Right kidney (tissue), 9 donors: ENCODE measurements at places on chromosomes 5 and 9.
A peak's percentile ranks its signal among the peaks of the same experiment; 100 is the strongest.

GRCh38 chr5:60505373-60506171 is 194.4 kb downstream of the DEPDC1B start:
- no peak for DNase-seq

DNA sequence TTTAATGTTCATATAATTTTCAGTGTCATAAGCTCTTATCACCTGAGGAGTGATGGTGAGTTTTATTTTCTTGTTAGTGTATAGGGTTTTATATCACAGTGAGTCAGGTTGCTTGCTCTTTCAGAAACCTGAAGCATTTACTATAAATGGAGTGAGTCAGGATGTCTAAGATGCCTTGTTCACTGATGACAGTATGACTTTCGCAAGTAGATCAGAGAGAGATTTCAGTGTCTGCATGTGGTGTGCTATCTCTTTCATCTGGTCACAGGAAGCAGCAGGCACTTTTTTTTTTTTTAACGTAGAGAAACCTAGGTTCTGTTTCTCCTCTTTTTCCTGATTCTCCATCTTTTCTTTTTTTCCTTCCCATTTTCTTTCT is 237.1 kb downstream of the DMRTA1 start:
- no peak for DNase-seq

- no peak for DNase-seq
Observed at GRCh38 chr9:84251921-84252320, 88.6 kb downstream of the SLC28A3 start.

- DNase-seq, result no peak
Observed at GRCh38 chr5:117869596-117869995, 1118.8 kb downstream of the DTWD2 start.

DNA sequence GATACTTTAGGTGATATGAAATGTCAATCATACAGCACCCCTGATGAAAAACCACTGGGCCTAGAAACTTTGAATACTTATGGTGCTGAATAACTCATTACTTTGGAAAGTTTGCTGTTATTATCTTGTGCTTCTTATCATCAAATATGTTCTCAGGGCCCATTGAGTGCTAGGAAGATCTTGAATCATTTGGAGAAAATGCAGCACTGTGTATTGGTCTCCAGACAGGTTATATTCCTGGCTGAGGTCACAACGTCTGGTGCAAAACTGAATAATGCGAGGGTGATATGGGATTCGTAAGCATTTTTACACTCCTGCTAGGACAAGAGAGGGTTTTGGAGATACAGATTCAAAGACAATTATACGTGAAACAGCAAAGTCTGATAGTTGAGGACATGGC is 249.4 kb upstream of the TNC start:
- DNase-seq, result no peak

GRCh38 chr9:12604164-12604821 is 88.9 kb upstream of the TYRP1 start:
- DNase-seq, result no peak

DNA sequence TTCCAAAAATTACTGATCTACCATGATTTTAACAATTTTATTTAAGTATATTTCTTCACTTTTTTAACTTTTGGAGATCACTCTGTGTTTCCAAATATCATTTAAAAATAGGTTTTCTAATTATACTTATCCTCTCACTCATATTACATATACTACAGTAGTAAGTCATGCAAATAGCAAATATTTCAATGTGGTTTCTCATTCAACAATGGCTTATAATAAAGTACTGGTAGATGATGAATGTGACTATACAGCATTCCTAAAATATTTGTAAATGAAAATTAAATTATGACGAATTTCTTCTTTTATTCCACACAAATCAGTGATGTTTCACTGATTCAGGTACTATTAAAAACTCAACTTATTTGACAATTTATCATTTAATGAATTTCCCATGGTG is 176.3 kb upstream of the MEF2C start:
- no peak for DNase-seq

- no peak for DNase-seq
Observed at GRCh38 chr9:2086971-2087370, 71.8 kb downstream of the SMARCA2 start.

GRCh38 chr9:136572828-136573625 is 27.2 kb upstream of the NOTCH1 start:
- no peak for DNase-seq

- no peak for DNase-seq
Observed at GRCh38 chr5:18797222-18797621, 1163.0 kb downstream of the TAF11L14 start.

- no peak for DNase-seq
Observed at GRCh38 chr5:52867809-52868208, 80.1 kb downstream of the ITGA1 start.

DNA sequence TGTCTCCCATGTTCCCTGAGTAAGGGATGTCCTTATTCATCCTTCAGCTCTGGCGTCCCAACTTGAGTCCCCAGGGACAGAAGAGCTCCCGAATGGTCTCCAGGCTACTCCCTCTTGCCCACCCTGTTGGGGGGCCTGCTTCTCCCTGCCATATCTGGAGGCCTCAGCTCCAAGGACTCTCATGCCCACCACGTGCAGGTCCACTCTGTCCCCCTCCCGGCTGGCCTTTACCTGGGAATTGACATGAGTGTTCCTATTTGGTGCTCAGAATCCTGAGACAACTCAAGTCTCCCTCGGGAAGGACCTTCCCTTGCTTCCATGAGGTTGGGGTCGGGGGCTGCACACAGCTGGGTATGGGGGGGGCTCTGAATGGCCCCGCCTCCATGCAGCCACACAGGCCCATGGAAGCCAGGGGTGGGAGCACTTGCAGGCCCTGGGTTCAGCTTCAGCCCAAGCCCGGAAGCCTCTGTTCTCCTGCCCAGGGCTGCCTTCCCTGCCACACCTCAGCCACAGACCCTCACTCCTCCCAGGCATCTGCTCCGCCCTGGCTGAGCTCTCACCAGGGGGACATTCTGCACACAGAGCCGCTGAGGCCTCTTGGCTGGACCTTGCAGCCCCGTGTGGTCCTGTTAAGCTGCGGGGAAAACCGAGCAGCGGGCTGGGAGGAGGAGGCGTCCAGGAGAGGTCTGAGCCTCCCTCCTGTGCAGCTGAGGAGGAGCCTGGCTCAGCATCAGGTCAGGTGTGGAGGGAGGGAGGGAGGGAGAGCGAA is 121.9 kb downstream of the PHF2 start:
- no peak for DNase-seq

DNA sequence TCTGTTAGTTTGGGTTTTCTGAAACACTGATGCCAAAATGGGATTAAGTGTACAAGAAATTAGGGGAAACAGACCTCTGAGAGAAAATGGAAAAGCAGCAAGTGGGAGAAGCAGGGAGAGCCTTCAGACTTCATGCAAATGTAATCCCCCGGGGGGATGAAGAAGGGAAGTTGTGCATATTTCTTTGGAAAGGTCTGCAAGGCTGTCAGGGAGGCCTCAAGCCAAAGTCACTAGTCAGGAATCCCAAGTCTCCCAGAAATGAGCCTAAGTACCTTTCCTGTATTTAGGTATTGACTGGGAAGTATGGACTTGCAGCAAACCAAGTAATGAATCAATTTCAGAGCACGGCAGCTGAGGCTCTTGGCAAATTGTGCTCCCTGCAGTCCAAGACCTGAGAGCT is 2.2 kb downstream of the FTMT start:
- DNase-seq, result no peak

DNA sequence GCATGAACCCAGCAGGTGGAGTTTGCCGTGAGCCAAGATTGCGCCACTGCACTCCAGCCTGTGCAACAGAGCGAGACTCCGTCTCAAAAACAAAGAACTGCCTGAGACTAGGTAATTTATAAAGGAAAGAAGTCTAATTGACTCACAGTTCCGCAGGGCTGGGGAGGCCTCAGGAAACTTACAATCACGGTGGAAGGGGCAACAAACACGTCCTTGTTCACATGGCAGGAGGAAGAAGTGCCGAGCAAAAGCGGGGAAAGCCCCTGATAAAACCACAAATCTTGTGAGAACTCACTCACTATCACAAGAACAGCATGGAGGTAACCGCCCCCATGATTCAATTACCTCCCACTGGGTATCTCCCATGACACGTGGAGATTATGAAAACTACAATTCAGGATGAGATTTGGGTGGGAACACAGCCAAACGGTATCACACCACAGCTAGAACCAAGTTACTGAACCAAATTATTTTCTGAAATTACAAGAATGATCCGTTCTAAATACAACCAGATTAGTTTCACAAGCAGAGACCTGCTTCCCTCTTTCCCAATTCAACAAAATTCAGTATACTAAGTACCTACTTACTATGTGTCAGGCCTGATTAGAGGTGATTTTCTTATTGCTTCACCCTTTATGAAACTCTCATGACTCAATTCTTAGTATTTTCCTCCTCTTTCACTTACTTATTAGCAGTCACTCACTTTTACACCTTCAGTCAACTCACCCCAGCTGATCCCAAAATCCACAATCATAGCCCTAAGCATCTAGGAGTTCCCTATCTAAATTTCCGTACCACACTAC is 8.4 kb downstream of the UBTD2 start:
- no peak for DNase-seq

DNA sequence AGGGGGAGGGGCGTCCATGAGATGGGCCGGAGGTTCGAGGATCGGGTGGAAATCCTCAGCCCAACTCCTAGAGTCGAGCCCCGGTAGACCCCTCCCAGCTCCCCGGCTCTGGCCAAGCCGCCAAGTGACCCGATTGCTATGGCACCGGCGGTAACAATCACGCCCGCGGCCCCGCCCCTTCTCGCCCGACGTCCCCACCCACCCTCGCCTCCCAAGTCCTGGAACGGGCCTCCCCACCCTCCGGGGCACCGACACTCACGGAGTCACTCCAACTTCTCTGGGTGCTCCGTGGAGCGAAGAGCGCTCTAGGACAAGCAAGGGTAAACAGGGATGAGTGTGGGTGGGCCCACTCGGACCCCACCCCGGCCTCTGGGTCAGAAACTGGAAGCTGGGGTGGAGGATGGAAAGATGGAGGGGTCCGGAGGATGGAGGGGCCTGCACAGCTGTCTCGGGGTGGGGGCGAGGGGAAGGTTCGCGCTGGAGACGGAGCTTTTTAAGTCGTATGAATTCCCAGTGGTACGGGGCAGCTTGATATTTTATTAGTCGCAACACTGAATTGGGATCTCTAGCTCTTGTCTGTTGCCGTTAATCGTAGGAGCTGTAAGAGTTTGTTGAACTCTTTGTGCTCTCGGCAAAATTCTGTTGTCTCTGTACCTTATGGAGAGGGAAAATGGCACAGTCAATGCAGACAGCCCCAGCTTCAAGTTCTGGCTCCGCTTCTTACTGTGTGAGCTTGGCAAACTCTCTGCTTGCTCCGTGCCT is at the start of gene SPACA9:
TSS of gene SPACA9 (plus strand) at position 204 of the 762 bp plus-strand sequence. CDS start 5,050 bp downstream, outside the sequence.
- peak; percentile 50 for DNase-seq

- DNase-seq, result no peak
Observed at GRCh38 chr5:14367364-14367763, 214.2 kb upstream of the OTULINL start.

DNA sequence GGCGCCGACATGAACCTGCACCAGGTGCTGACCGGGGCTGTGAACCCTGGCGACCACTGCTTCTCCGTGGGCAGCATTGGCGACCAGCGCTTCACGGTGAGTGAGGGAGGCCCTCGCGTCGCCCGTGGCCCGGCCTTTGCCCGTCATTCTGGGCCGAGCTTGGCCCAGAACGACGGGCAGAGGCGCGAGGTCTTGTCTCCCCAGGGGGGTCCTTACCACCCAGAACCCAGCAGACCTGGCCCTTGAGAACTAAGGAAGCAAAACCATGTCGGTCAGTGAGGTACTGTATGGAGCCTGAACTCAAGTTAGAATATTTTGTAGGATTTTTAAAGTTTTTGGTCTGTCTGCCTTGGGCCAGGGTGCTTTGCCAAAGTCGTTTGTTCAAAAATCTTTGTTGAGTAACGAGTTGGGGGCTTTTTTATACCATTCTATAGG is 691 bp downstream of the DMXL1 start:
- no peak for DNase-seq

DNA sequence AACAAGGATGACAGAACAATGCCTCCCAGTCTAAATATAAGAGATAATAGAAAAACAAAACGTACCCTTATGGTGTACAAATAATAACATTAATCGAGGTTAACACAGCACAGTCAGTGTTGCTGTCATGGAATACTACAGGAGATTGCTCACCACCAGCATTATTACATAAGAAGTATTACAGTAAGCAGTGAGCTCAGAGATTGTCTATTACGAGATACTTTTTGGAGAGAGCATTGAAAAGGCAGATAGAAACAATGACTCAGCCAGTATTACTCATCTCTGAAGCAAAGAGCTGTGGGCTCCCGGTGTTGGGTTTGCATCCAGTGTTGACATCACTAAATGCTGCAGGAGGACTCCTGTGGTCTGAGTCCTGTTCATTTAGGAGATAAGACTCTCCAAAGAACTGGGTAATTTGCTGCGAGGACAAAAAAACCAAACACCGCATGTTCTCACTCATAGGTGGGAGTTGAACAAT is 191.9 kb upstream of the SEMA6A start:
- DNase-seq, result no peak

DNA sequence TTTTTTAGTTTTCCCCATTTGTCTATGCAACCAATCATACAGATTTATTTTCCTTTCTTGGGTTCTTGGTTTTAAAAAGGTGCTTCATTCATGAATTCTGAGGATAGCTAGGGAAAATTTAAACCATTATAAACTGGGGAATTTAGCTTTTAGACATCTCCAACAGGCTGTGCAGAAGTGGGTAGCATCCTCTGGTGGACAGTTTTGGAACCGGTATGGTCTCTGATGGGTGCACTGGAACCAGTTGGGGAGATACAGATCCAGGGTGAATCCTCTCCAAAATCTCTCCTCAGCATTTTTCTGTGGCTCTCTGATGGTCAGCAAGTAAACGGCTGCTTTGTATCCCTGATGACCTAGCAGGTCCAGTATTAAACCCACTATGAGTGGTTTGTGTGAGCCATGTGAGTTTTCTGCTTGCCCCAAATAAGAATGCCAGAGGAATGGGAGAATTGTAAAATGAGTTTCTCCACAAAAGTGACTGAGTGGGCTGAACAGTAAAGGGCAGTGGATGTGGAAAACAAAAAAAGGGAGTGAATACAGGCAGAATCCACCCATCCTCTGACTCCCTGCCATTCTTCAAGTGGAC is 9.1 kb upstream of the DNAJC25 start:
- no peak for DNase-seq

GRCh38 chr9:83340451-83340850 is 197.8 kb downstream of the FRMD3 start:
- DNase-seq, result no peak

- DNase-seq, result no peak
Observed at GRCh38 chr5:68408345-68408871, 192.9 kb downstream of the PIK3R1 start.

- DNase-seq, result no peak
Observed at GRCh38 chr9:103804077-103804735, 289.9 kb upstream of the SMC2 start.

GRCh38 chr5:53469946-53470687 is 10.3 kb upstream of the FST start:
- DNase-seq, result no peak

GRCh38 chr9:71036501-71036900 is 84.9 kb downstream of the TRPM3 start:
- DNase-seq, result no peak

GRCh38 chr9:35734096-35734495 is 1.6 kb downstream of the CREB3 start:
- DNase-seq, result no peak

DNA sequence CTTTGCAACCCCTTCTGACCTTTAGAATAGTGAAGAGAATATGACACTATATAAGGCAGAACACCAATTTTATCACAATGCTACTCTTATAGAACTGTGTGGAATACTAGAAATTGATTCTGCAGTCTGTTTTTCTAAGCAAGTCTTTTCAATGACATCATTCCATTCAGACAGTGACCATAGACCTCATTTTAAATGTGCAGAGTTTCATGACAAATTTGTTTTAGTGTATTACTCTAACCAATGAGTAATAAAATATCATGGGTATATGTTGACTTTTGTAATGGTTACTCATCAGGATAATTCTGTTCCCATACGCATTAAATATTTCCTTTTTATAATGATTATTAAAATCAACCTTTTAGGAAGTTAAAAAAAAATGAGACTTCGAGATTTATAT is 219.9 kb downstream of the COX7C start:
- DNase-seq, result no peak
